Neural progenitor cell (in vitro differentiated cells): ENCODE measurements at places on chromosomes 12 and 14.

- DNase-seq = no peak
Observed at GRCh38 chr12:13383379-13383778, 186.9 kb downstream of the EMP1 start.

- DNase-seq = no peak
Observed at GRCh38 chr14:88305528-88306322, 17.3 kb downstream of the KCNK10 start.

- DNase-seq = no peak
Observed at GRCh38 chr12:23337213-23337612, 612.3 kb downstream of the SOX5 start.

DNA sequence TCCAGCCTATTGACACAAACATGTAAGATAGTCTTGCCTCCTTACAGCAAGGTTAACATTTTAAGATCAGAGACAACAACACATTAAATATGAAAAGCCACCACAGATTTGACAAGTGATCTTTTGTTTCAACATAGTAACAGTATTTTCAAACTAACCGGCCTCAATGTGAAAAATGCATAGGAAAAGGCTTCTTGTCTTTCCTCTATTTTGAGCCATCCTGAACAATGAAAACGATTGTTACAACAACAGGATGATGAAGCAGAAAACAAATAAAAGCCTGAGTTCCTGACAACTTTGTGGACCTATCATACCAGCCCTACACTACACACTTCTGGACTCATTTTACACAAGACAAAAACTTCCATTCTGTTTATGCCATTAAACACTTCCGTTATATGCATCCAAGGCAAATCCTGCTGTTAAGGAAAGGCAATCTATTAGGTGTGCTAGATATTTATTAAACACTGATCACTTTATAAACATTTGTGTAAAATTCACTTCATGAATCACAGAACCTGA is 37.3 kb downstream of the BAZ1A start:
- DNase-seq = no peak

- DNase-seq = no peak
Observed at GRCh38 chr14:65208548-65208947, 106.2 kb upstream of the MAX start.

GRCh38 chr14:101367421-101368261 is 193.7 kb upstream of the DIO3 start:
- DNase-seq = no peak

- DNase-seq = no peak
Observed at GRCh38 chr14:33805593-33805992, 145.3 kb downstream of the EGLN3 start.

GRCh38 chr12:4156317-4156716 is 117.2 kb upstream of the CCND2 start:
- no peak for DNase-seq

GRCh38 chr12:41993283-41993682 is 151.4 kb downstream of the GXYLT1 start:
- DNase-seq = no peak

GRCh38 chr14:55120571-55121495 is 8.2 kb upstream of the LGALS3 start:
- DNase-seq = no peak

DNA sequence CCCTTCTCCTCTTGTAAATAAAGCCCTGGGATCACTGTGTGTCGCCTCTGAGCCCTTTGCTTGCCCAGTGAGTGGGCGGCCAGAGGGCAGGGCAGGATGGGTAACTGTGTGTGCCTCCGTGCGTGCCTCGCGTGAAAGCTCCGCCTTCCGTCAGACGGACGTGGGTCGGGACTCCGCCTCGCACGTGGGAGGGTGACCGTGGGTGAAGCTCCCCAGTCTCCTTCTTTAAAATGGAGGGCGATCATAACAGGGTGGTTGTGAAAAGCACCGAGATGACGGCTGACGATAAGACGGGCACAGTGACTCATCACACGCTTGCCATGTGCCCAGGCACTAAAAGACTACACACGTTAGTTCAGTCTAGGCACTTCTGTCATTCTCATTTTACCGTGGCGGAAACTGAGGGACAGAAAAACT is 9.2 kb downstream of the PHB2 start:
- no peak for DNase-seq

DNA sequence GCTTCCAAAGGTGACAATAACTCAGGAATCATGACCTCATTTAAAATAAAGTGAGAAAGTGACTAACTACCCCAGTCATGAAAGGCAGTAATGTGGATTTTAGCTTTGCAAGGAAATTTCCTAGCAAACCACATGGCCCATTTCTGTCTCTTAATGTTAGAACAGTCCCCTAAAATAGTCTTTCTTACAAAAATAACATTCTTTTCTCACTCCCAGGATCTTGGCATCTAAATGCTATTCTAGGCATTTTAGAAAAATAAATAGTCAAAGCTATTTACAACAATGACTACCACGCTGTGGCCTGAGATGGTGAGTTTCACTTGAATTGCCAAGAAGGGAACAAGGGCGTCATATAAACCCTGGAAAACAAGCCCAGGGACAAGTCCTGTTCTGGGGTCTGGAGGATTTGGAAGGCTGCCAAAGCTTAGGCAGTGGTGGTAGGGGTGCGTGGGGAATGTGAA is 101.2 kb upstream of the CCDC175 start:
- DNase-seq = no peak

DNA sequence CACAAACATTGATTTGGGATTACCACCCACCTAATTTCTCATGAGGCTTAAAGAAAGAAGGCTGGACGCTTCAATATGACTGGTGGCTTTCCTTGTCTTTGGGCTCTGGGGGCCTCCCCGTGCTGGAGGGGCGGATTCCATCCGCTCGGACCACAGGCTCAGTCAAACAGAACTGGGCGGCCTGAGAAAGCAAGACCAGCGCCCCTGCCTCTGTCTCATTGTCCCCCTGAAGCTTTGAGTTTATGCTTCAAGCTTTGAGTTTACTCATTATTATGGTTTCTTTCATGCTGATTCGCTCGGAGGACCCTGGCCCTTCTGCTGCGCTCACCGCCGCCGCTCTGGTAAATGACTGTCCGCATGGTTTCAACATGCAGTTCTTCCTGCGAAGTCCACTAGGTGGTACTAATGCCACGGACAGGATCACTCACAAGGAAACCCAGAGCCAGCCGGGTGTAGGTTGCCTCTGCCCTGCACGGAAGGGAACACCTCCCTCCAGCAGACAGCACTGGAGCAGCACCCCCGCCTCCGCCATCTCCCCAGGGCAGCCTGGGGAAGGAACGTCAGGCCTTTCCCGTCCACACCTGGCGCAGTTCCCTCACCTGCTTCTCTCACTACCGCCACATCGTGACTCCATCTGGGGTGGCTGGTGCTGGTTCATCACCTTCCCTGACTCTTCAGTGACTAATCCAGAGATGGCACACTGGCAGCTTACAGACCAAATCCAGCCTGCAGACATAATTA is 13.2 kb upstream of the TIGAR start:
- DNase-seq = peak; percentile 90

GRCh38 chr14:34020014-34020413 is 69.1 kb upstream of the EGLN3 start:
- DNase-seq = no peak

DNA sequence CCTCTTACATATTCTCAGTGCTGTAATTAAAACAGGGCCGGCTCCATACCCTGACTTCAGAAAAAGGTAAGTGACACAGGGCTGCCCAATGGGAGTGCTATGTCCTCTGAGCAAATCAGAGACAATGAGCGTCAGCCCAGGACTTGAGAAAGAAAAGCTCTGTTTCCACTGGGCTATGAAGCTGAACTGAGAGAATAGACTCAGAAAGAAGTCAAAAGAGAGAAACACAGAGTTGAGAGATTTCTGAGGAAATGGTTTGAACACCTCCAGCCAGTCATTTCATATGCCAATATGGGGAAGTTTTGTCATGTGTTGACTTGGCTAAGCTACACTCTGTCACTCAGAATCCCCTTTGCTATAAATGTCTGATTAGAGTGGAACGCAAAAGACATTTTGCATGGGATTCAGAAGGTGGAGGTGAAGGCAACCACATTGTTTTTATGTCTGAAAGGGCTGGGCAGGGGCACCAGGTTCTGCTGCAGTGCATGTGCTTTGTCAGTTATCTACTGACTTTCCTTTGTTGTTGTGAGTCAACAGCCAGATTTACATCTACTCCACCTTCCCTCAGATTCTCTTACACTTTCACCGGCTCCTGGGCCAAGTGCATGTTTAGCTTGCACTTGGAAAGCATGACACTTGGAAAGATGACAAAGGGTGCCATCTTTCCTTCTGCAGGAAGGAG is 313.3 kb downstream of the DUSP6 start:
- no peak for DNase-seq

- DNase-seq = peak; percentile 68
Observed at GRCh38 chr12:94165138-94165537, 16.8 kb downstream of the PLXNC1 start.

- DNase-seq = no peak
Observed at GRCh38 chr12:29082522-29082921, 66.6 kb upstream of the FAR2 start.

GRCh38 chr12:124480469-124481256 is 86.7 kb downstream of the NCOR2 start:
- DNase-seq = no peak

DNA sequence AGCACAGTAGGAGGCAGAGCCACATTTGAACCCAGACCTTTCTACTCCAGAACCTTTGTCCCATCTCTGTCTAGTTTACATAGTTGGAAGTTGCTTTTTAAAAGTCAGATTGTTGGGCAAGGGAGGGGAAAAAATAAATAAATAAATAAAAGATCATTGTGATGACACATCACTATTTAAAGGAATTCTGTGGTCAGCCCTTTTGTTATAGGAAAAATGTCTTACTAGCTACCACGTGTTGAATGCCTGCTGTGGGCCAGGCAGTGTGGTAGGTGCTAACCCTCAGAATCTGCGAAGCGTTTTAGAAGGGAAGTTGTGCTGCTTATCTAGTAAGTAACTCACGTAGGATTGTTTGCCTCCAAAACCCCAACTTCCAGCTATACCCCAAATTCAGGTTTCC is 62.3 kb downstream of the BHLHE41 start:
- no peak for DNase-seq

DNA sequence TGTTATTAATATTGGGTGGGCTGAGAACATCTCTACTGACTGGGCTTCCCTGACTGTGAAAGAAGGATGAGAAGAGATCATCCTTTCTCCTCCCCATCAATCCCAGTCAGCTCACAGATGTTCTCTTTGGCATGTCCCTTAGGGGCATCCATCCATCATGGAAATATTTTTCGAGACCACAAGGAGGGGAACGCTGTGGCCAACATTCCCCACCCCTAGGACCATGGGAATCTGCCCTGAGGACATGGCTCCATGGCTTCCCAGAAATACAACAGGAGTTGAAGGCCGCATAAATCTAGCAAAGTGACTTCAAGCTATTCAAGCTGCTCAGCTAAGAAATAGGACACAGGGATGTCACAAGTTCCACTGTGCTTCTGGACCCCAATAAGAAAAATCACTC is 456.8 kb downstream of the MED13L start:
- no peak for DNase-seq

GRCh38 chr14:81246461-81247270 is 25.9 kb upstream of the GTF2A1 start:
- no peak for DNase-seq

GRCh38 chr12:99847936-99848335 is 136.8 kb downstream of the ANKS1B start:
- DNase-seq = no peak

GRCh38 chr14:71130491-71131179 is 223.4 kb downstream of the PCNX1 start:
- no peak for DNase-seq

DNA sequence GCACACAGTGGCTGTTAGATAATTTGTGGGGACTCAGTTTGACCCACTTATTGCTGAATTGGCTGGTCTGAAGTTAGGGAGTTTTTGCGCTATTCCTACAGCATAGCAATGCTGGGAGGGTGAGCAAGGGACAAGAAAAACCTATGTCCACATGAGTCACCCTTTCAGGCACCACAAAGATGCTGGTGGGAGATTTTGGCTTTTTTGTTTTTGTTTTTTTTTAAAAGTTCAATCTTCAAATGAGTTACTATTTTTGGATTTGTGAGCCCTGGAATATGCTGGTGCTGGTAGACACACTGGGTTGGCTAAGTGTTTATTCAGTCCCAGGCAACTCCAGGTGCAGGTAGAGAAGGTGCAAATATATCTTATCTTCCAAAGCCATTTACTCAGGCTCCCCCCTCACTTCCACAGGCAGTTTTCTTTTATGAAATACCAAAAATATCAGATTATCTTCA is 143.4 kb downstream of the BTG1 start:
- no peak for DNase-seq

DNA sequence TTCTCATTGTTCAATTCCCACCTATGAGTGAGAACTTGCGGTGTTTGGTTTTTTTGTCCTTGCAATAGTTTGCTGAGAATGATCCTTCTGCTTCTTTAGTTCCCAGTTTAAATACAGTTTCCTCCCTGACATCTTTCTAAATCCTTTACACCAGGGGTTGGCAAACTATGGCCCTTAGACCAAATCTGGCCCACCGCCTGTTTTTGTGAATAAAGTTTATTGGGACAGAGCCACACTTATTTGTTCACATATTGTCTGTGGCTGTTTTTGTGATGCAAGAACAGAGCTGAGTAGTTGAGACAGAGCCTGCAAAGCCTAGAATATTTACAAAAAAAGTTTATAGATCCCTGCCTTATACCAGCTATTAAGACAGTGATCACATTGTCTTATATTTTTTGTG is 53.7 kb downstream of the SERPINA10 start:
- DNase-seq = no peak

DNA sequence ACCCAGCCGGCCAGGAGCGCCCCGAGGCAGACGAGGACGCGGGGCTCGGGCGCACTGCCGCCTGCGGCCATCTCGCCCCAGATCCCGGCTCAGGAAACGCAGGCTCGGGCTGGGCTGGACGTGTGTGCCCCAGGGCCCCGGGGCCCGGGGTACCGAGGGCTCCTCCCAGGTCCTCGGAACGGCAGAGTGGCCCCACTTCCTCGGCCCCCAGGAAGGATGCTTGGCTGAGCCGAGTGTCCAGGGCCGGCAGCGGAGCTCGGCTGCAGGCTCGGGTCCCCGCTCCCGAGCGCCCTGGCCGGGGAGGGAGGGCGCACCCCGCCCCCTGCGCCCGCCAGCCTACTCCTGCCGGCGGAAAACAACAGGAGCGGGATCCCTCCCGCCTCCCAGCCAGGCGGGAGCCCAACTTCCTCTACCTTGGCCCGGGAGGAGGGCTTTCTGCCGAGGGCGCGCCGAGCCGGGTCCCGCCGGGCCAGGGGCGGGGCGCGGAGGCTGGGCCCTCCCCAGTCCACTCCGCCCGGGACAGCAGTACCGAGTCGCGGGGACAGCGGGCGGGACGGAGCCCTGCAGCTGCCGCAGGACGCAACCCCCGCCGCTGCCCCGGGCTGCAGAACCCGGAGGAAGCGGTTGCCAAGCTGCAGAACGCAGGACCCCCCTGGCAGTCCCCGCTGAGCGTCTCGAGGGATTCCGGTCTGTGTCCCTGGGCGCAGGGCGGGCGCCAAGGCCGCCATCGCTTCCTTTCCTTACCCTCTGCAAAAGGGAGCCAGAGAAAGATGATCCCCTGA is at the start of gene VSIG10:
Gene VSIG10 (minus strand): TSS at position 411 of the 782 bp plus-strand sequence. CDS start 340 bp downstream, at position 71.
- DNase-seq = peak; percentile 81
